Left ventricle myocardium superior (tissue), 1 donor: ENCODE measurements at places on chromosomes 12 and 14. TPM values are rescaled to one million over a fixed set of nuclear protein-coding genes. Genes with fewer than 3 reads are reported as not detected.

Gene CMKLR1
- total RNA-seq, result 6.4 TPM

GRCh38 chr12:30197392-30198057, 413.8 kb upstream of the TMTC1 start:
- DNase-seq, result no peak

GRCh38 chr14:94559638-94560290, 1.5 kb upstream of the SERPINA4 start:
- DNase-seq, result no peak

Gene MSRB3
- 150 TPM for total RNA-seq

GRCh38 chr14:52318826-52319645, 4.9 kb downstream of the PTGER2 start:
- DNase-seq, result no peak

Gene KCNMB4
- total RNA-seq, result 1.9 TPM

Gene SLC8A3
- total RNA-seq, result 0.12 TPM

Gene RASAL1
- total RNA-seq, result not detected

Gene FGF6
- total RNA-seq, result not detected
